AG20443 (cell line): ENCODE measurements at places on chromosomes 5 and 9.

- no peak for DNase-seq
Measured at GRCh38 chr9:126058011-126058531, 268.6 kb upstream of the MVB12B start.

DNA sequence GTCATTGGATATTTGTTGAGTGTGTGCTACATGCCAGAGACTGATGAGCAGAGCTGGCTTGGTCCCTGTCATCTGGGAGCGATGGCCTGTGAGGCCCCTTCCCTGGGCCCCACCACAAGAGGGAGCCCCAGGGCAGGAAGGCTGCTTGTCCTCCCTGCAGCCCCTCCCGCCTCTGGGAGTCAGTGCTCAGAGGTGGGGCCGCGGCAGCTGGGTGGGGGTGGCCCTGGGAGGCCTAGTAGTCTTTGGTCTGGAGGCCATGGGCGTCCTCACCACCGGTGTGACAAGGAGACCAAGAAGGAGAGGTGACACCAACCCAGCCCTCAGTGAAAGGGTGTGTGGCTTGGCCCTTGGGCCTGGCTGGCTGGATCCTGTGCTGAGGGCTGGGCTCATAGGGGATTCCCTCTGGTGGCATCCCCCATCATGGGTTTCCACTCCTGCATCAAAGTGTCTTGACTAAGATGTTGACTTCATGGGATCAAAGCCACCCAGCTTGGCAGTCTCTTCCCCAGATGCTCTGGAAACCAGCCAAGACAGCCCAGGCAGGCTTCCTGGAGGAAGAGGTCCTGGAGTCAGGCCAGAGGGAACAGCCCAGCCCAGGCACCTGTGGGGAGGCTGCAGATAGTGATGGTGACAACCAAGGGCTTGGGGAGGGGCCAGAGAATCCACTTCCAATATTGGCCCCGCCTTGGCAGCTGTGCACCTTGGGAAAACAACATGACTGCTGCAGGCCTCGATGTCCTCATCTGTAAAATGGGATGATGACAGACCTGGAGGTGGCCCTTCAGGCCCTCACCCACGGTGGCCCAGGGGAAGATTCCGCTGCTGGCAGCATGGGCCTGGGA lies 166.7 kb downstream of the GAPVD1 start:
- peak; percentile 46 for DNase-seq

DNA sequence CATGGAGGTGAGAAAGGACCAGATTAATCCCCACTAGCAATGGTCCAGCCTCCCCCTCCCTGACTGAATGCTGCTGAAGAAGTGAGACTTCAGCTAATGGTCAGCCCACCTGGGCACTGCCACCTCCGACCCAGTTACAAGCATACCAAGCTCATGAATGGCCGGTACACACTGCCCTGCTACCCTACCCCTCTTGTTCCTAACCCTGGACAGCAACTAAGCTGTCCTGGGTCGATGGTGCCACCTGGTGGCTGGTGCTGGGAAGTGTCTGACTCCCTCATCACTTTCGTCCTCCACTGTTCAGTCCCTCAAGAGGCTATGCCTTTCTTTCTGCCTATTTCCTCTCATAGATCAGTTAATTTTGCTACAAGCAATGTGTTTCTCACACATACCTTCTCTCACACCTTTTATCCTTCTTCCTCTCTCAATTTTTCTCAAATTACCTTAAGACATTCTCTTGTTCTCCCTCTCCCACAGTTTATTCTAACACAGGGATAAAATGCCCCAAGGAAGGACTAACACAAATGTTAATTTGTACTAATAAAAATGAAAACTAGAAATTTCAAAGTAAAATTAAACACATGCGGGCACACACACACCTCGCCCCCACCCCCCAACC lies 42.4 kb downstream of the PAX5 start:
- DNase-seq = no peak

- DNase-seq = no peak
Measured at GRCh38 chr9:105500108-105500766, 52.4 kb downstream of the FSD1L start.

- peak; percentile 90 for DNase-seq
Measured at GRCh38 chr9:124285903-124286291, 28.1 kb downstream of the NEK6 start.

GRCh38 chr9:121321016-121321503 lies 49.0 kb downstream of the STOM start:
- no peak for DNase-seq

- no peak for DNase-seq
Measured at GRCh38 chr5:110909950-110910349, 161.6 kb upstream of the TSLP start.

GRCh38 chr5:53025487-53025886 lies 36.3 kb downstream of the ITGA2 start:
- no peak for DNase-seq

GRCh38 chr5:141779503-141779973 lies 97.5 kb upstream of the ARAP3 start:
- no peak for DNase-seq

GRCh38 chr5:149759563-149759962 lies 29.5 kb downstream of the PPARGC1B start:
- DNase-seq = no peak

DNA sequence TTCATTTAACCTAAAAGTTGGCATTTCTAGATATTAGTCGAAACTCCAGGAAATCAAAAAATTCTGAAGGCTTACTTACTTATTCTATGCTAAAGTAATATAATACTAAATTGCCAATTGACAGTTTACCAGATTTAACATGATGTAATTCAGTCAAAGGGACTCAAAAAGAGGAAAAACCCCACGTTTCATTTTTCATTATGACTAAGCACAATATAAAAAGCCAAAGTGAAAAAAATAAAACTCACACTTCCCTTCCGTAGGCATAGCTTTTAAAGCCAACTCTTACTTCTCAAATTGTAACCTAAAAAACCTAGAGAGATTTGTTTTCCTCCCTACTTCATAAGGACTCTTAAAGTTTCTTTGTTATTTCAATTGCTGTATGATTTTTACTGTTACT lies 146.6 kb downstream of the RAPGEF6 start:
- no peak for DNase-seq

DNA sequence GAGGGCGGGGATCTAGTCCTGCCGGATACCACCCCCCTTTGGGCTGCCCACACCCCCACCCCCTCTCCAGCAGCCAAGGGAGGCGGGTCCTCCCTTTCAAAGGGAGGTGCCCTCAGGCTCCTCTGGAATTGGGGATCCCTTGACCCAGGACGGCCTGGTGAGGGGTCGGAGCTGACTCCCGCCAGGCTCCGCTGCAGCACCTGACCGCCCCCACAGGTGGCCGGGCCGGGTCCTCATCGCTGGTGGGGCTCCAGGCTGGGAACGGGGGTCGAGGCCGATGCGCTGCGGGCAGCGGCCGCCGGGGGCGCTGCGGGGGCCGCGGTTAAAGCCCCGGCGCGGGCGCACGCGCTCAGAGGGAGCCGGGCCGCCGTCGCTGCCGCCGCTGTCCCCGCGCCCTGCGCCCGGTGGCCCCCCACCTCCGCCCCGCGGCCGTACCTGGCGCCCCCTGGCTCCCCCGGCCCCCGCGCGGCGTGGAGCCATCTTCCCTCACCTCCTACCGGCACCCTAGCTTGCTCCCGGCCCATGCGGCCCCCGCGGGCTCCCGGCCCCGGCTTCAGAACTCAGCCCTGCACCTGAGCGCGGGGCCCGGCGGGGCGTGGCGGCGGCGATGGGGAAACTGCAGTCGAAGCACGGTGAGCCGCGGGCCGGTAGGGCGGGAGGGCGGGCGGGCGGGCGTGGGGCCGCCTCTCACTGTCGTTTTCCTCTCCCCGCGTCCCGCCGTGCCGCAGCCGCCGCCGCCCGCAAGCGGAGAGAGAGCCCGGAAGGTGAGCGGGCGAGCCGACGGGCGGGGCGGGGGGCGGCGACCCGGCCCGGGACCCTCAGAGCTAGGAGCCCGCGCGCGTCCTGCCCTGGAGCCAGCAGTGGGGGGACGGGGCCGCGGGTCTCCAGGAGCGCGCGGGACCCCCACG lies at the start of gene NKD2:
TSS of gene NKD2 (plus strand) at position 352 of the 908 bp plus-strand sequence. CDS start at position 608, 256 bp downstream.
- DNase-seq = peak; percentile 86

DNA sequence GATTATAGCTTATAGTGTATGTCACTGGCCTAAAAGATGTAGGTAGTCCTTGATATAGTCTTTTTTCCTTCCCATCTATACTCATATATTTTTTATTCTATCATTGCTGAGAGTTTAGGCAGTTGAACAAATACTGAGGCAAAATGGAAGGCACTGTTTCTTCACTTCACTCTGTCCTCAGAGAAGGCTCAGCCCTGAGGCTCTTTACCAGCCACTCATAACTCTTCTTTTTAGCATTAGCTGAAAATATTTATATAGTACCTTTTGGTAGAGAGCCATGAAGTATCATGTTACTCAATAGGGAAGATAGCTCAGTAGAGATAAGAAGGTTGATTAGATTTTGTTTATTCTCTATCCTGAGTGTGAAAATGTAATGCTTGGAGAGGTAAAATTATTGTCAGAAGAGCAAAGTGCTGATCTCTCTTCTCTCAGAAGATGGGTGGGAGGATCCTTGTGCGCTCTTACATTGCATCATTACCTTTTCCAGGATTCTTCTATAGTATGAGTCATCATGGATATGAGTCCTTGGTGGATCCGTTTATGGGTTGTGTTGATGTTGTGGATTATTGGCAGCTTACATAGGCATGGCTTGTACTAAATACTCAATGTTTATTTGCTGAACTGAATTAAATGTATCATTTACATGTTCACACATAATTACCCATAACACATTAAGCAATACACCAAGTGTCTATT lies 88.1 kb downstream of the ANXA1 start:
- DNase-seq = no peak

DNA sequence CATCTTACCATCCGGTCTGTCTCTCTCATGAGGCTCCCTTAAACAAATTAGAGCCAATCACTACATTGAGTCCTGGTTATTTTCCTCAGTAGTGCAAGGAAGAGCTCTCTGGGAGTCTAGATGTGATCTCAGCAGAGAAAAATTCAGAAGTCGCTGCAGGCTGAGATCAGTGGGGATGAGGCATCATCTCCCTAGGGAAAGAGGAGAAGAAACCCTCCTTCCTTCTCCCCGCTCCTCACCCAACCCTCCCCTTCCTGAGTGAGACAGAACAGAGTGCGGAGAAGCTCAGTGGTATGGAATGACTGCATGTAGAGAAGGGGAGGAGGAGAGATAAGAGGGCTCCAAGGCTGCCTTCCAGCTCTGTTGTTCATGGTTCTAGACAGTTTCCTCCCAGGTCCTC lies 80.5 kb downstream of the PAPPA start:
- peak; percentile 85 for DNase-seq

DNA sequence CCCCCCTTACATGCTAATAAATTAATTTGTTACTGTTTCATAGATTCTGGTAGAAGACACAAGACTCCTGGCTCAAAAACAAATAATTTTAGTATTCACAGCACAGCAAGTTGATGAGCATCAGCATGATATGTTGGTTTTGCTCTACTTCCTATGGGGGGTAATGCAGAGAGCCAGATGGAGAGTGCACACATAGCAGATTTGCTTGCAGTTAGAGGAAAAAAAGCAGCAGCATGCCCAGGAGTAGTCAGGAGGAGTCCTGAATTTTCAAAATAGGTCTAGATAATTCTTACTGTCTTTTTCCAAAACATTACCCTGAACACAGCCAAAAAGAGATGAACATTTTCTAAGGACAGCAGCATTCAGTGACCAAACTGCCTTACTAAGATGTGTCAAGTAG lies 261.3 kb downstream of the COX7C start:
- no peak for DNase-seq

DNA sequence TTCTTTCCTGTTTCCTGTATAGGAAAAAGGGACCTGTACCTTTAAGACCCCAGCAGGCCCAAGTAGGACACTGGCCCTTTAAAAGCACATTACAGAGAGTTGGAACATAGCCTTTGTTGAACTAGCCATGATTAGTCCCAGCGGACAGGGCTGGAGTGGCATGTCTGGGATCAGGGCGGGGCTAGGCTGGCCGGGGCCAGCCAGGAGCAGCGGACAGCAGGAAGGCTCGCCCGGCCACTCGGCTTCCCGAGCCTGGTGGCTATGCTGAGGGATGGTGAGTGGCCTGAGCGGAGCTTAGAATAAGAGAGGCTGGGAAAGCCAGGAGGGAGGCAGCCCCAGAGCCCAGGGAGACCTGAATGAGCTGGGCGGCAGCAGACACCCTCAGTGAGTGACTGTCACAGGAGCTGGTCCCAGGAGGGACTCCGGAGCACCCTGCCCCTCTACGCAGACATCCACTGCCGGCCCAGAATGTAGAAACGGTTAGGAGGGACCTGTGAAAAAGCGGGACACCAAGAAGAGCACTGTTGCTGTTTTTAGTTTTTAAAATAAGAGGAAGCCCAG lies 92.1 kb downstream of the DAB2IP start:
- DNase-seq = peak; percentile 94

DNA sequence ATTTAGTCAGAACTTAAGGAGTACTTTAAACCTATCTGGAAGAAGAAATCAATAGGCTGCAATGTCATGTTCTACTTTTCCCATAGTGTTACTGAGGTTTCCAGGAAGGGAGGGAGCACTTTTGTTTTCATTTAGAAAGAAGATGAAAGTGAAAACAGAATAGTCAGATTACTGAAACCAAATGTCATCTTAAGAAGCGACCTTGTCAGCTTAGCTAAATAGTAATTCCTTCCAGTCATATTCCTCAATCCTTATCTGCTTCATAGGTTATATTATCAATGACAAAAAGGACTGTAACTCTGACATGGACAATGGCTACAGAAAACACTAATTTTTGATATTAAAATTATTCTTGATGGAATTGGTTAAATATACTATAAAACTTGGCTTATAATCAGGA lies 27.7 kb downstream of the SAR1B start:
- no peak for DNase-seq

DNA sequence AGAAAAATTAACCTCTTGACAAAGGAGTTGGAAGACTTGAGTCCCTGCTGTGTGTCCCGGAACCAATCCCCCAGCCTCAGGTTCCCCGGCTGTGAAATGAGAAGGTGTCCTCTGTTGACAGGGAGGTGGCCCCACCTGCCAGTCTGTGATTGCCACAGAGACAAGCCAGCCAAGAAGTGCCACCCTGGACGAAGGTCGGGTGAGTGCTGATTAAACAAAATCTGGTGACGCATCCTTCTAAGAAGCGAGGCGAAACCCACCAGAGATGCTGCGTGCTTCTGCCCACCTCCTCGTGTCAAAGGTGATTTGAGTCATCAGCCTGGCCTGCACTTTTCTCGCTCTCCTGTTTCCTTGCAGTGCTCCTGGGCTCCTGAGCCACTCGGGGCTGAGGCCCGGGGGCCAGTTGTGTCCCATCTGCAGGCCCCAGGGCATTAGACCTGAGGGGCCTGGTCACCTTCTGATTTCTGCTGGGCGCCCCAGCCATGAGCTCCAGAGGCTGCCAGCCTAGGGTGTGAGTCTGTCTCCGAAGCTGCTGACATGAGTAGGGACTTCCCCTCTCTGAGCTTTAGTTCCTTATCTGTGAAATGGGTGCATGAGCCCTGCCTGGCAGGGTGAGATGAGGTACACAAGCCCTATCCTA lies 28.7 kb downstream of the NEK6 start:
- DNase-seq = peak; percentile 79

- DNase-seq = no peak
Measured at GRCh38 chr5:75532190-75532589, 20.5 kb downstream of the POLK start.

GRCh38 chr9:109383356-109383755 lies 62.5 kb upstream of the EPB41L4B start:
- no peak for DNase-seq

- no peak for DNase-seq
Measured at GRCh38 chr5:11293523-11293922, 532.5 kb upstream of the DAP start.

- no peak for DNase-seq
Measured at GRCh38 chr9:77957652-77958051, 74.0 kb downstream of the GNAQ start.

- DNase-seq = no peak
Measured at GRCh38 chr9:89491694-89492093, 6.2 kb downstream of the SEMA4D start.

- DNase-seq = peak; percentile 45
Measured at GRCh38 chr5:36607114-36607571, 737 bp downstream of the SLC1A3 start.
